Subcutaneous preadipocyte (primary cell): ENCODE measurements at places on chromosomes 6 and 20. TPM values are rescaled to one million over a fixed set of nuclear protein-coding genes. Genes with fewer than 3 reads are reported as not detected.

The DSP gene
- under 0.01 TPM in 2 replicates for total RNA-seq

The POU3F2 gene
- total RNA-seq = not detected in 2 replicates

The FAM162B gene
- 0.73 and 3.7 TPM in 2 replicates for total RNA-seq

The BNIP5 gene
- not detected in 2 replicates for total RNA-seq

The UST gene
- total RNA-seq = 16.2 and 19.5 TPM in 2 replicates

The TXLNB gene
- not detected in 2 replicates for total RNA-seq

The RCAN2 gene
- 0.78 and 7.0 TPM in 2 replicates for total RNA-seq

The NFKBIL1 gene
- total RNA-seq = 22.3 and 29.0 TPM in 2 replicates
